HT1080 (cell line): ENCODE measurements at places on chromosomes 7 and 10. TPM values are rescaled to one million over a fixed set of nuclear protein-coding genes. Genes with fewer than 3 reads are reported as not detected.

DNA sequence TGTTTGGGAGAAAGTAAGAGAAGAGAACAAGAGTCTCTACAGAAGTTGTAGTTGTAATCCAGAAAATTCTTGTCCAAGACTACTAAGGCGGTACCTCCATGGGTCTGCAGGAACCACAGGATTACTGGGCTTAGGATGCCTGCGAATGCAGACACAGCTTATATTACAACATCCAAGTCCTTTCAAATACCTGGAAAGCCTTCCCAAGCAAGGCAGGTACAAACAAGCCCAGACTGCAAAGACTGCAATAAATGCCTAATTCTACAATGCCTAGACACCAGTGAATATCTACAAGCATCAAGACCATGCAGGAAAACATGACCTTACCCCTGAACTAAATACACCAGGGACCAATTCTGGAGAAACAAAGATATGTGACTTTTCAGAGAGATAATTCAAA is 178.2 kb downstream of the ARL4A start:
- no peak for DNase-seq

GRCh38 chr10:66572700-66573099 is 353.1 kb upstream of the LRRTM3 start:
- no peak for DNase-seq

DNA sequence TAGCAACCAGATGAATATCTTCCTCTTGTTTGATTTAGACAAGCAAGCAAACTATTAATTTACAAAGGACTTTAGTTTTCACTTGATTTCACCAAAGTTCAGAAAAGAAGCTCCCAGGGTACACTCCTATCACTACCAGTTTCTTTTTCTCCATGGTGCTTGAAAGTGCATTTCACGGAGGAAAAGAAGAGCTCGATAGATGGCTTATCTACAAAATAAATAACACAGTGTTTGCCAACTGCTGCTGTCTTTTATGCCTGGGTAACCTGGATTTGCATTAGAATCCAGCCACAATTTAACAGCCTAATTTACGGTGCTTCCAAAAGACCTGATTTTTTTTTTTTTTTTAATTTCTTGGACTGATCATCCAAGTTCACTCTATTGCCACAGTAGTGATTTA is 275.7 kb downstream of the GPR37 start:
- DNase-seq, result no peak

GRCh38 chr10:126732868-126733267 is 62.4 kb upstream of the C10orf90 start:
- DNase-seq, result no peak

DNA sequence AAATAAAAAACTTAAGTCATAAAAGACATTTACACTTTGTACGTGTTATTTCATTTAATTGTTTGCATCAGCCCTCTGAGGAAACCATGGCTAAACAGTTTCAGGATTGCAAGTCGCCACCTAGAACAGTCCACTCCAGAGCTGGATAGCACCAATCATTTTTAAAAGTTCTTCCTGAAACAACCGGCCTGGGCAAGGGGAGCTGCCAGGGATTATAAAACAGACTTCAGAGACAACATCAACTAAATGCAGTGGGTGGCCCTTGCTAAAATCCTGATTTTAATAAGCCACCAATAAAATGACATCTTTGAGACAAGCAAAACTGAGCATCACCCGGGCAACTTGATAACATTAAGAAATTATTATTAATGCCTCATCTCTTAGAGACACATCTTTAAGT is 13.5 kb downstream of the DLG5 start:
- DNase-seq, result no peak

- no peak for DNase-seq
Measured at GRCh38 chr7:86942995-86943394, 116.5 kb downstream of the ELAPOR2 start.

- peak; percentile 42 for DNase-seq
Measured at GRCh38 chr10:30247704-30248103, 101.4 kb downstream of the MTPAP start.

GRCh38 chr10:69333205-69333604 is 54.9 kb downstream of the HK1 start:
- DNase-seq, result no peak

GRCh38 chr7:151821226-151821625 is 55.7 kb downstream of the PRKAG2 start:
- no peak for DNase-seq

FAM24B gene
- 7.2 and 7.9 TPM in 2 replicates for total RNA-seq

MMP21 gene
- total RNA-seq, result not detected in 2 replicates

KCP gene
- total RNA-seq, result 0.35 and 1.4 TPM in 2 replicates

PUS7 gene
- 25.8 and 29.7 TPM in 2 replicates for total RNA-seq

PARP12 gene
- 8.8 and 11.7 TPM in 2 replicates for total RNA-seq

GPNMB gene
- 2.8 and 3.9 TPM in 2 replicates for total RNA-seq

ERVW-1 gene
- not detected in 2 replicates for total RNA-seq
